ENCODE measurements at places on chromosomes 16 and 17.
A peak's percentile ranks its signal among the peaks of the same experiment; 100 is the strongest.

DNA sequence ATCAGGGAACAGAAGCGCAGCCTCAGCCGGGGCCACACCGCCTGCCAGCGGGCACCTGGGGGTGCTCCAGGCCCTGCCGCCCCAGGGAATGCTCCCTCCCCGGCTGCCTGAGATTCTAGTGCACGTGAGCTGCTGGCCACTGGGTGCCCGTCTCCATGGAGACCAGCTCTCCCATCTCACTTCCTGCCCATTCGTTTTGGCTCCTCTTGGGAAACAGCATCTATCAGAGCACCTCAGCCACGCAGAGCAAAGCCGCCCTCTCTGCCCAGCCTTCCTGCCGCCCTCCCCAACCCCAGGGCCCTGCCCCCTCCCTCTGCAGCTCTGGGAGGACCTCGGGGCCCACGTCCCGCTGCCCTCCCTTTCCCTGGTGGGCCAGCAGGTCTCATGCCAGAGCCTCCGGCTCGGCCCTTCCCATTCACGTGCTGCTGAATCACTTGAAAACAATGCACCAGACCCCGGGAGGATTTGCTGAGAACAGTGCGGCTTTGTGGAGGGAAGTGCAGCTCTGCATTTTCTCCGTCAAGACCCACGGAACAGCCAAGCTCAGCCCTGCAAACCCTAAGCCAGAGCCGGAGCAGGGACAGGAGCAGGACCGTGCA is 19.4 kb downstream of the CEP295NL start:
- no peak for DNase-seq

GRCh38 chr17:18224387-18225120 is 881 bp upstream of the LLGL1 start:
- no peak for DNase-seq

GRCh38 chr17:266701-267667 is 85.5 kb upstream of the DOC2B start:
- DNase-seq: peak; percentile 6

GRCh38 chr16:15888072-15888976 is at the start of gene CEP20:
TSS of gene CEP20 (minus strand) at chr16:15888603. CDS start at chr16:15888585, 18 bp downstream.
- DNase-seq: peak; percentile 94

- DNase-seq: no peak
Measured at GRCh38 chr17:59353936-59354755, 22.7 kb downstream of the YPEL2 start.

GRCh38 chr16:81738783-81739496 is 40.2 kb upstream of the PLCG2 start:
- DNase-seq: peak; percentile 82

DNA sequence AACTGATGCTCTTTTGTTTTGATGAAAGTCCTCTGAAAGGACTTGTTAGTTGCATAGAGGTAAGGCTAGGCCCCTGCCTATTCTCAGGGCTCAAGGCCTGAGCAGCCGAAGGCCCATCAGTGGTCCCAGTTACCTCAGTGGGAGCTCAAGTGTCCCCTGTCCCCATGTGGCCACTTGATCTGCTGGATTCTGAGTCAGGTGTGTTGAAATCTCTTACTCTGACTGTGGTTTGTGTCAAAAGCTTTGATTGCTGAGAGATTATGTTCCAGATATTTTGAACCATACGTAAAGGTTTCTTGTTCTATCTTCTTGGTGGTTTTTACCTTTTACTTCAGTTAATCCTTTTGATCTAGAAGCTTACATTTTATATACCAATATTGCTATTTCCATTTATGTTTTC is 191.7 kb downstream of the LGALS9B start:
- no peak for DNase-seq

- DNase-seq: peak; percentile 51
Measured at GRCh38 chr16:67236563-67237395, 9.8 kb downstream of the TMEM208 start.

DNA sequence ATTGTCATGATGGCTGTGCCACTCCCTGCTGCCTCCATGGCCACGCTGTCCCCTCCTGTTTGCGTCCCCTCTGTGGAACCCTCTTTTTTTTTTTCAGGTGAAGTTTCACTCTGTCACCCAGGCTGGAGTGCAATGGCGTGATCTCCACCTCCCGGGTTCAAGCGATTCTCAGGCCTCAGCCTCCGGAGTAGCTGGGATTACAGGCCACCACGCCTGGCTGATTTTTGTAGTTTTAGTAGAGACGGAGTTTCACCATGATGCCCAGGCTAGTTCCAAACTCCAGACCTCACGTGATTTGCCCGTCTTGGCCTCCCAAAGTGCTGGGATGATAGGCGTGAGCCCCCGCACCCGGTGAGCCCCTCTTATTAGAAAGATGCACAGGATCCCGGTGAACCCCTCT is 11.0 kb upstream of the UBE2I start:
- DNase-seq: no peak

- DNase-seq: peak; percentile 92
Measured at GRCh38 chr16:78099271-78100111, at the start of gene WWOX. TSS of gene WWOX (plus strand) at chr16:78099654.

DNA sequence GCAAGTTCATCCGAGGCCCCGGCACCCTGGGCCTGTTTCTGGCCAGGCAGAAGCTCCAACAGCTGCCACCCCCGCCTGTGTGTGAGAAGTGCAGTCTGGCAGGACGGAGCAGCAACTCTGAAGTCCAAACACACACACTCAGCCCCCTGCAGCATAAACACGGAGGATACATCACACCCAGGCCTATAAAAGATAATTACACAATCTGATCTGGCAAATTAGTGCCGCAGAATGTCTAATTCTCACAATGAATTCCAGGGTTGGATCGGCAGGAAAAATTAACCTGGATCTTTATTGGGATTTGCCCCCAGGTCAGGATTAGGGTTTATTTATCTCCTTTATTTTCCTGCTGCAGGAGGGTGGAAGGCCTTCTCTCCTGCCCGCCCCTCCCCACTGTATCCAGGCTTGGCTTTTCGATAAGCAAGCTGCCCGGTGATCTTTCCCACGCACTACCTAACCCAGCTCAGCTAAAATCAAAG is 311.4 kb downstream of the SOX9 start:
- DNase-seq: no peak

GRCh38 chr16:84863481-84863814 is 43.7 kb downstream of the CRISPLD2 start:
- no peak for DNase-seq

DNA sequence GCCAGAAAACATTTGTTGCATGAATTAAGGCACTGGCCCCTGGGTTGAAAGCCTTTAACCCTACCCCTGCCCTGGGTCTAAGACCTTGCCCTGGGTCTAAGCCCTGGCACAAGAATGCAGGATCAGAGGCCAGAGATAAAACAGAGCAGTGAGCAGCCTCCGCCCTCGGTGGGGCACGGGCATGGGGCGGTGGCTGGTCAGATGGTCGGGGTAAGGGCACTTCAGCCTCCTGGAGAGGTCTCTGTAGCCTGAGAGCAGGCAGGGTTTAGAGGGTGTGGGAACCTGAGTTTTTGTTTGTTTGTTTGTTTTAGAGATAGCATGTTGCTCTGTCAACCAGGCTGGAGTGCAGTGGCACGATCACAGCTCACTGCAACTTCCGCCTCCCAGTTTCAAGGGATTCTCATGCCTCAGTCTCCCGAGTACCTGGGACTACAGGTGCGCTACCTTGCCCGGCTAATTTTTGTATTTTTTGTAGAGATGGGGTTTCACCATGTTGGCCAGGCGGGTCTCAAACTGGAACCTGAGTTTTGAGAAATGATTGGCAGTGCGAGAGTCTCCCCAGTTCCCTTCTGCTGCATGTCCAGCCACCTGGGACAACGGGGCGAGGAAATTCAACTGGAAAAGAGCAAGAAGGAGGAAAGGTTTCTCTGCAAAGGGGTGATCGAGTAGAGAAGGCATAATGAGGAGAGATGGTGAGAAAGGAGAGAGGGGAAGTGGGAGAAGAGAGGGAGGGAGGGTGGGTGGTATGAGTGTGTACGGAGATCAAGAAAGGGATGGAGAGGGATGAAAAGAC is 27.7 kb downstream of the TNS4 start:
- DNase-seq: no peak

DNA sequence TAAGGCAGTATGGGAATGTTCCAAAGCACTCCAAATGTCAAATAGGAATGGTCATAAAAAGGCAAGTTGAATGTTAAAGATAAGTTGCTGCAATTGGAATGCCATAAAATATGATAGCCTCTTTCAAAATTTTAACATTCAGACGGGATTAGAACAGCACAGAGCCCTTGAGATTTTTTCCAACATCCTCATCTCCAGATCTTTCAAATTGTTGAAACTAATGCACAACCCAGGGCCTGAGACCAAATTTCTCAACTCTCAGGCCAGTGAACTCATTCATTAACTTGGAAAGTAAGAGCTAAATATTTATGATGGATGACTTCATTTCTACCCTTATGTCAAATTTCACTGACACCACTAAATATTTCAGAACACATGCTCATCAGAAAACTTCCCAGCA is 346.5 kb upstream of the XYLT1 start:
- no peak for DNase-seq

DNA sequence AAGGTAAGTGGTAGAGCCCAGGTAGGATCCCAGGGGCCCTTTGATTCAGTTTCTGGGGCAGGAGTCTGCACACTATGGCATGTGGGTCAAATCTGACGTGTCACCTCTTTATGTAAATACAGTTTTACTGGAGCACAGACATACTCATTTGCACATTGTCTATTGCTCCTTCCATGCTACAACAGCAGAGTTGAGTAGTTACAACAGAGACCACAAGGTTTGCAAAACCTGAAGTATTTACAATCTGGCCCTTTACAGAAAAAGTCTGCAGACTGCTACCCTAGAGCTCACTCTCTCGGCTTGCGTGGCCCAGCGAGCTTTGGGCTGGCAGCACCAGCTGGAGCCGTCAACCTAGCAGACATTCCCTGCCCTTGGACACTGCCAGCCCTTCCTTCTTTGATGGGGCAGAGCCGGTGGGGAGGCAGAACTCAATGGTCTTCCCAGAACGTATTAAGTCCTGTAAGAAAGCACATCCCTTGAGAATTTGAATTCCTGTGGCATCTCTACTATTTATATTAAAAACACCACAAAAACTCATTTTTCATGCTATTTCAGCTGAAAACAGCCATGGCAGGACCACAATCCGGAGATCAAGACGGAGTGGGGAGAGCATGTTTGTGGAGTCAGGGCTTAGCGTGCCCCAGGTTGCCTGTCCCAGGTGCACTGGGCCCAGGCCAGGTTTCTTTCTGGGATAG is 133.1 kb upstream of the NUDT7 start:
- DNase-seq: no peak

- DNase-seq: no peak
Measured at GRCh38 chr17:34113089-34113488, 142.0 kb upstream of the CCL2 start.

DNA sequence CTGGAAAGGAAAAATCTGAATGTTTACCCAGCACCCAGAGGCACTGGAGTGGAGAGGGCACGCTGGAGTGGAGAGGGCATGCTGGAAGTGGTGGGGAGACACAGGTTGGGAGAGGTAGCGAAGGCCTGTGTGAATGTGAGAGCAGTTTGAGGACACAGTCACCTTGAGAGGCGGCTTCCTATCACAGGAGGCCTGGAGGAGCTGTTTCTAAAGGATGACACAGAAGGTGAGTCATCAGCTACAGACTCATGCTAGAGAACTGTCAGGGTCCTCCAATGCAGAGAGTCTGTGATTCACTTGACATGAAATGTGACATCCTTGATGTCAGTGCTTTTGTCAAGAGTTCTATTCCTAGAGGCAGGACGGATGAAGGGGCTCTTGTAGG is 13.8 kb downstream of the CTRL start:
- no peak for DNase-seq

DNA sequence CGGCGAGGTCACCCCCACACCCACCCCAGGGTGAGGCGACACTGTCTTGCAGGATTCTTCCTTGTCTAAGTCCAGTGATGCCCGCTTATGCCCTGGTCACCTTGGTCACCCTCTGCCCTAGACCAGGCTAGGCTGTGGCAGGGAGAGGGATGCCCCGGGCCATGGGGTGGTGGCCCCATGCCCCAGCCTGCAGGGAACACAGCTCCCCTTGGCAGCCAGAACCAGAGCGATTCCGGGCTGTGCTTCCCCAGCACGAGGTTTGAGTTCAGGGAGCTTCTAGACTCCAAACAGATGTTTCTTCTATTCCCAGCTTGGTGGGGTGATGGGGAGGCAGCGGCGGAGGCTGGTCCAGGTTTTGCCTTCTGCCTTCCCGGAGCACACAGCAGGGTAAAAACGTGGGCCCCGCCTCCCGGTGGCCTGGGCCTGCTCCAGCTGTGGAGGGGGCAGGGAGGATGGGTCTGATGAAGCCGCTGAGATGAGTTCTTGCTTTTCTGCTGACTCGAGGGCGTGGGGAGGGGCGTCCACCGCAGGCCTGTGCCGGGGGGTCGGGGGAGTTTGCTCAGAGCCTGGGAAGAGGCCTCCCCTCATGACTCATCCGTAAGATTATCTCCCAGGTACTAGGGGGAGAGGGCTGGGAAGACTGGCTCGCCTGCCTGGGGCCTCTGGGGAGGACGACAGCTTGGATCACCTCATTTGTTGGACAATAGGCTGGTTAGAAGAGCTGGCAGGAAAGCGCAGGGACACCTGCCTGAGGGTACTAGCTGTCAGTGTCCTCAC is 15.4 kb downstream of the SMTNL2 start:
- no peak for DNase-seq

GRCh38 chr17:56521414-56522141 is 71.9 kb upstream of the NOG start:
- DNase-seq: no peak

DNA sequence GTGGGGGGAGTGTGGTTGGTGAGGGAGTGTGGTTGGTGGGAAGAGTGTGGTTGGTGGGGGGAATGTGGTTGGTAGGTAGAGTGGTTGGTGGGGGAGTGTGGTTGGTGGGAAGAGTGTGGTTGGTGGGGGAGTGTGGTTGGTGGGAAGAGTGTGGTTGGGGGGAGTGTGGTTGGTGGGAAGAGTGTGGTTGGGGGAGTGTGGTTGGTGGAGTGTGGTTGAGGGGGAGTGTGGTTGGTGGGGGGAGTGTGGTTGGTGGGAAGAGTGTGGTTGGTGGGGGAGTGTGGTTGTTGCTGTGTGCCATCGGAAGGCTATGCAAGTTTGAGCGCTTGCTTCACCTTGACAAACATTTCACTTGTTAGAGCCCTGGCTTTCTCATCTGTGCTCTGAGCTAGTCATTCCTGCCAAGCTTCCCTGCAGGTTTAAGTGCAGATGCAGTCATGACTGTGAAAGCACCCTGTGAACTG is 20.1 kb downstream of the MINK1 start:
- DNase-seq: no peak

DNA sequence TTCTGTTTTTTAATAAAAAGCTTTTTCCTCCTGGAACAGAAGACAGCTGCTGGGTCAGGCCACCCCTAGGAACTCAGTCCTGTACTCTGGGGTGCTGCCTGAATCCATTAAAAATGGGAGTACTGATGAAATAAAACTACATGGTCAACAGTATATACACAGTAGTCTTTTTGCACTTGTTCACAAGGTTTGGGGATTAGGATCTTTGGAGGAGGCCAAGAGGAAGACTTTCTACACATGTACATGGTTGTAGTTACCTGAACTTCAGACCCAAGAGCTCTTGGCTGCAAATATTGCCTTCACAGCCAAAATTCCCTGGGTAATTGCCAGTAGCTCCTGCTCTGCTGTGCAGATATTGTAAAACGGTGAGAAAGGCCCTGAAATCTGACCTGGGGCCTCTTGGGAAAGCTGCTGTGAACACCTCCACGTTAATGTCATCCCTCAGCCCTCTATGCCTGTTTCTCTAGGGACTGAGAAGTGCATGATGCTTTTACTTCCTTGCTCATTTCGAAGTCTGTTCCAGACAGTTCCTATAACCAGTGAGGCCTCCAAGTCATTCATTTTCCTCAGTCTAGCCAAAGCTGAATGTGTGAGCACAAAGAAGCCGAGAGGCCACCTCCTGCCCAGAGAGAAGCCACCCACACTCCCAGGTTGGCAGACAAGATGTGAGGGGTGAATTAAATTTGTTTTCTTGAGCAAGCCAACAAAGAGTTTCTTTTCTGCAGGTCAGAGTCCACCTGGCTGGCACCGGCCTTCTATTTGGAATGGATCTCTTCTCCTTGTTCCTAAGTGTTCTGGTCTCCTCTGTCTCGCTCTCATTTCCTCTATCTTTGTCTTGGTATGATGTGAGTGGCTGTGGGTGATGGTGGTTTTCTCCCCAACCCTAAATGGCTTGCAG is 15.9 kb downstream of the ANKRD40 start:
- no peak for DNase-seq
